ENCODE measurements at places on chromosomes 4 and X.

GRCh38 chr4:139253713-139254112 is 26.3 kb downstream of the MGARP start:
- DNase-seq = no peak

- DNase-seq = no peak
Measured at GRCh38 chr4:113872426-113873260, 106.8 kb downstream of the ARSJ start.

- no peak for DNase-seq
Measured at GRCh38 chr4:183842129-183842528, 63.0 kb upstream of the STOX2 start.

- no peak for DNase-seq
Measured at GRCh38 chr4:22508376-22508775, 7.5 kb downstream of the ADGRA3 start.

- DNase-seq = no peak
Measured at GRCh38 chr4:108042927-108043326, 53.2 kb downstream of the HADH start.

DNA sequence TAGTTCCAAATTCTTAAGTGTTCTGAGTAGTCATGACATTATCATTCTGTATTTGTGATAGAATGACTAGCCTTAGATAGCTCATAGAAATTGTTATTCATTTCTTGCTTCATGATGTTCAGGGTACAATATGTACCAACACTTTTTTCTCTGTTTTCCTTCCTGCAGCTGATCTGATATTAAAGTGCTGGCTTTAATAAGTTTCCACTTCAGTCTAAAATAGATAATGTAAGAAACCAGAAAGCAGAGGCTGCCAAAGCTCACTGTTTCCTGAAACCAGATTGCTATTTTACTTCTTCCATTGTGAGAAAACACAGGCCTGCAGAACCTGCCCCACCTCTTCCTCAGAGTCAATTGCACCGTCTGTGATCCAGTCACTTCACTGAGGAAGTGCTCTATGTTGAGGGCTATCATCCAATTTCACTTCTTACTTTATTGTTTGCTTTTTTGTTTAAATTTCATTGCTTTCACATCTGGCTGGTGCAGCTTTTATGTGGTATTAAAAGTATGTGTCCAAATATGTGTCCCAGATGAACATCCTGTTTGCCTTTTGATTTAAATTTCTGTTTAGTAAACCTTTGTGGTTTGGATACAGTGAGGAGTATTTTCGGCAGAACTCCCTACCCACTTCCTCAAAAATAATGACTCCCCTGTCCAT is 652.1 kb downstream of the ANKRD50 start:
- no peak for DNase-seq

- no peak for DNase-seq
Measured at GRCh38 chrX:80648023-80648422, 161.7 kb downstream of the BRWD3 start.

DNA sequence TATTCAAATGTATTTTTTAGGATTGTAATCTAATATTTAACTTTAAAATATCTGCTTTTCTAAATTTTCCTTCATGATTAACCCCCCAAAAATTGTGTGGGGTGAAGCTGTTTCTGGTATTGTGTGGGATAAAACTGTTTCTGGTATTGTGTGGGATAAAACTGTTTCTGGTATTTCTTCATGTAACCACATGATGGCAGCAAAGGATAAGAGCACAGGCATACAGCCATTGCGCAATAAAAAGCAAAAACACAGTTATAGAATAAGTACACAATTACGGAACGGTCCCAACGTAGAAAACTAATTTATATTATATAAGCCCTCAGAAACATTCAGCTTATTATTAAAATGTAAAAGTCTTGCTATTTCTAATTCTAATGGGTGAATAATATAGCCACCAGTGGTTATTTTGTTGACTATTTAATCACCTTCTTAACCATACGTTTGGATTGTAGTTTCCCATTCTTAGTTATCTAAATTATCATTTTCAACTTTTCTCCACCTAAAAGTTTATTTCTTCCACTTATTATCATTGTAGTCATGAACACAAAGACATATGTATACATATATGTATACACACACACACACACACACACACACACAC is 333.9 kb upstream of the FSTL5 start:
- no peak for DNase-seq

- no peak for DNase-seq
Measured at GRCh38 chrX:149037281-149037870, 467.7 kb downstream of the IDS start.

GRCh38 chr4:14893713-14894112 is 108.6 kb upstream of the CPEB2 start:
- no peak for DNase-seq

- no peak for DNase-seq
Measured at GRCh38 chr4:10161146-10161545, 44.5 kb upstream of the WDR1 start.

- no peak for DNase-seq
Measured at GRCh38 chrX:108267557-108267956, 170.7 kb downstream of the COL4A6 start.

DNA sequence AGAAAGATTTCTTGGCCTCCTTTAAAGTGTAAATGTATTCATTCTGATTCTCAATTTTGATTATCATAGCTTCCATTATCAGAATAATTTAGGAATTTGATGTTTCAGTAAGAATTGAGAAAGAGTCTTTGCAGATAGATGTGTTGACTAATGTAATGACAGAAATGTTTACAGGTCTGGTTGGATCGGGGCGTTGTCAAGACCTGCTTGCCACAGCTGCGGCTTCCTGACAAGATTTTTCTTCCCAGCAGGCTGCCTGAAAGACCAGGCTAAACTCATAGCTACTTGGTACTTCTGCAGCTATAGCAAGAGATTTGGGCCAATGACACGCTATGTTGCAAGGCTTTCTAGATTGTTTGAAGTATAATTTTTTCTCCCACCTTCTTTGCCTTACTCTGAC is 91.5 kb upstream of the ANKRD50 start:
- no peak for DNase-seq

GRCh38 chr4:19580095-19580494 is 671.6 kb upstream of the SLIT2 start:
- no peak for DNase-seq

- DNase-seq = no peak
Measured at GRCh38 chr4:77465271-77465670, 140.3 kb upstream of the CXCL13 start.

- DNase-seq = no peak
Measured at GRCh38 chr4:113112338-113112978, 63.0 kb downstream of the ANK2 start.

DNA sequence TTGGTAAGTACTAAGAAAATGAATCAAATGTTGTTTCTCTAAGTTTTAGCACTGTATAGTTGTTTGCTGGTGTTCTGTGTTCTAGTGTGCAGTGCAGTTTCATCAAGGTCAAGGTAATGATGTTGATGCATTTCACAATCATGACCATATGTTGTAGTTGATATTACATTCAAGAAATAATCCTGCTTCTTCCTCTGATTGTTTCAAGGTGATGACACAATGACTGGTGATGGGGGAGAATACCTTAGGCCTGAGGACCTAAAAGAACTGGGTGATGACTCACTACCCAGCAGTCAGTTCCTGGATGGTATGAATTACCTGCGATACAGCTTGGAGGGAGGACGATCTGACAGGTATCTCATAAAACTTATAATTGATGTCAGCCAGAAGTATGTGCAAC is 261.6 kb downstream of the ANK2 start:
- no peak for DNase-seq

DNA sequence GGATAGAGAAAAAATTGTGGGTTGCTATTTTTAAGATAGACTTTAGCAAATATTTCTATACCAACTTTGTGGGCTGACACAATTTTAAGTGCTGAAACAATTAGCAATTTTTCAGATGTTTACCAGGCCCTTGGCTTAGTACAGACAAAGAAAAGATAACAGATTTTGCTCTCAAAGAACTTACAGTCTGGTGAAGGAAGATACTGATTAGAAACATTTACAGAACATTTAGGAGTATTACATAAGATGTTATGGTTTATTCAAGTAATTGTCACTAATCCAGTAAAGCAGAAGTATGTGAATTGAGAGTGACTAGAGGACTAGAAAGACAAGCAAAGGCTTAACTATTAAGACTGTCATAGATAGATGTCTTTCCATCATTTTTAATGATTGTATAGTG is 35.3 kb upstream of the NDUFC1 start:
- no peak for DNase-seq

- DNase-seq = no peak
Measured at GRCh38 chrX:16160729-16161128, 6.6 kb upstream of the MAGEB17 start.

DNA sequence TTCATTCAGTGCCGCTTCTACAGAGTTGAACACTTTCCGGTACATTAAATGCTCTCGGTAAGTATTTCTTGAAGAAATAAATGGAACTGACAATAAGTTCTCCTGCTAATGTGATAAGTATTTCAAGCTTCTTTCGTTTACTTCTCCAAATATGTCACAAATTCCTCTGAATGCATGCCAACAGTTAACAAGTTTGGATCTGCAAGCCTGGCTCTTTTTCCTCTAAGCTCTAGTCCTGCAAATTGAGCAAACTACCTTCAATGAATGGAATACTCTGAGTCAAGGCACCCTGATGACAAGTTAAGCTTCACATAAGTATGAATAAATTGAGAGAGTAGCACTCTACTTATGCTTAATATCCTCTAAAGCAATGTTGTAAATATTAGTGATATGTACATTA is 403.6 kb downstream of the PDGFC start:
- DNase-seq = no peak

DNA sequence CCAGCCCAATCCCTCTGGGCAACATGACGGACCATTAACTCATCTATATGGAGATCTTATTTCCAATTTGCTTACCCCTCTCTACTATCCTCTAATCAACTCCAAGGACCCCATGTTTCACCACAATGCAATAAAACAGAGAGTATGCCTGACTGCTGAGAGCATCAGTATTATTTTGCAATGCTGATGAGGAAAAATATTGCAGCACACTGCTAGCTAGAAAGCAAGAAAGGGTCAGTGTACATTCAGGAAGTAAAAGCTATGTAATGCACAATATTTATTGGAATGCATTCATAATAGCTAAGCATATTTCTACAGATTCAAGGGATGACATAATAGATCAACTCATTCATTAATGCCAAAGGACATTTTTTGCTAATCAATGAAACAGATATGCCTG is 33.2 kb downstream of the ARAP2 start:
- no peak for DNase-seq

DNA sequence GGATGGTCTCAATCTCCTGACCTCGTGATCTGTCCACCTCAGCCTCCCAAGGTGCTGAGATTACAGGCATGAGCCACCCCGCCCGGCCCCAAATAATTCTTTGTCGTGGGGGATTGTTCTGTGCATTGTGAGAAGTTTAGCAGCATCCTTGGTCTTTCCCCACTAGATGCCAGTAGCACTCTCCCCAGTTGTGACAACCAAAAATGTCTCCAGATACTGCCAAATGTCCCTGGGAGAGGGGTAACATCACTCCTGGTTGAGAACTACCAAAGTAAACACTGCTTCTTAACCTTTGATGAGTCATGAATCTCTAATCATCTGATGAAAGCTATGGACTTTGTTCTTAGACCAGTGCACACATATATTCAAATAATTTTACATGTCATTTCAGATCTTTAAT is 90.7 kb upstream of the BRS3 start:
- no peak for DNase-seq

DNA sequence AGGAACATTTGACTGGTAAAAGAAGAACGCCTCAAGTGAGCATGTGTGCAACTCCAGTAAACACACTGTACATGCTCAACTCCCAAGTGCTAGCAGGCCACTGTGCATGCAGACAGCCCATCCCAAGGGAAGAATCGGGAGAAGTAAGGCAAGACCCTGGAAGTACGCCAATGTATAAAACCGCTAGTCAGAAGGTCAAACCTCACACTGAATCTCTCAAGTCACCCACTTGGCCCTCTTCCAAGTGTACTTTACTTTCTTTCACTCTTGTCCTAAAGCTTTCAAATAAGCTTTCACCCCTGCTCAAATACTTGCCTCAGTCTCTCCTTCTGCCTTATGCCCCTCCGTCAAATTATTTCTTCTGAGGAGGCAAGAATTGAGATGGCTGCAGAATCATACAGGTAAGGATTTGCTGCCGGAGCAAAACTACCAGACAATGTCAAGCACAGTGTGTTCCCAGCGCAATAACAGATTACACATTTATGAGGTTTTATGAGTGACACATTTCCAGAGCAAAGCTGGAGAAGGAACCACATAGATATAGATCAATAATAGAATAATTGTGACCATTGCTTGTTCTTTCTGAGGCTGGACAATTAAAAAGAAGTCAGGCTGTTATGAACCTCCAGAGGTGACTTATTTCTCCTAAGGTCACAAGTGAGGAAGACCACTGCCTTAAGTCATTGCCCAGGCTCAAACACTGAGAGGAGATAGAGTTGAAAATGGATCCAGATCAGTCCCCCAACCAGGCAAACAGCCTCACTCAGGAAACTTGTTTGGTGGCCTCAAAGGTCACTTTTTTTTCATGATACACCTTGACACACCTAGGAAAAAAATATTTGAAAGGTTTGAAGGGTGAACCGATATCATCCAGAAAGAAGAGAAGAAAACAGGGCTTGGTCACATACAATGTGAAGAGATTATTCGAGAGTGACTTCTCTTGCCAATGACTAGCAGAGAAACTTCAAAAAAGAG is 26.3 kb downstream of the CXCL1 start:
- DNase-seq = no peak

- DNase-seq = no peak
Measured at GRCh38 chrX:25006586-25007058, 9.1 kb downstream of the ARX start.

- DNase-seq = no peak
Measured at GRCh38 chrX:101219116-101219863, at the start of gene DRP2. DRP2 (plus strand) TSS chrX:101219786; CDS start chrX:101231648, 11,862 bp downstream.

- DNase-seq = no peak
Measured at GRCh38 chr4:1980561-1981041, 28.2 kb downstream of the NELFA start.

GRCh38 chr4:21304540-21304887 is 604.3 kb downstream of the PACRGL start:
- DNase-seq = no peak

DNA sequence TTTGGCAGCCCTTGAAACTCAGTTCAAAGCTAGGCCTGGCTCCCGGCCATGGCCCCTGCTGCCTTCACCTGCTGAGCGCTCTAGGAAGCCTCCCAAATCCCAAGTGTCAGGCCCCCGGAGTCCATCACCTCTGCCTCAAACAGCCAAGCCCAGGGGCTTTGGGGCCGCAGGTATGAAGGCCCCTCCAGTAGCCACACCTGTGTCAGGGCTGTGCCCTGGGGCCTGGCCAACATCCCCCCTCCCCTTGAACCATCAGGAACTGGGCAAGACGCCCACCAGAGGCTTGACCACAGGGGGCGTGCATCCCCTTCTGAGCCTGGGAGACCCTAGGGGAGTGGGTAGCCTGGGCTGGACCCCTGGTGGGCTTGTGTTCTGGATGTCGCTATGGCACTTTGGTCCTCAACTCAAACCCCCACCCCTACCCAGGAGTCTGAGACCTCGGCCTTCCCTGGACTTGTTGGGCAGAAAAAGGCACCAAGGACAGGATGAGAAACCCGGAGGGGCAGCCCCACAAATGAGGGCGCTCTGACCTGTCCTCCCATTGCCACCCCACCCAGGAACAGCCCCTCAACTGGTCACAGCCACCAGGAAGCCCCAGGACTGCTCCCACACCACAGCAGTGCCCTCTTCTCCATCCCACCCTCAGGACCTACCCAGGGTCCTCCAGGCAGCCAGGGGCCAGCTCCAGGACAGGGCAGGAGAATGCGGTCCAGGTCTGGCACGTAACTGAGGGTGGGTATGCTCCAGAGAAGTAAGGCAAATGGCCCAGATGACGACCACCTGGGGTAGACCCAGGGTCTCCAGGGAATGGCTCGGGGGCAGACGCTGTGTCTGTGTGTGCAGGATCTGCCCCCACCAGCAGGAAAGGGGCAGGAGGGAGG is 4.2 kb upstream of the SLBP start:
- no peak for DNase-seq
